AG04450 (cell line): ENCODE measurements at places on chromosomes 4 and X.

DNA sequence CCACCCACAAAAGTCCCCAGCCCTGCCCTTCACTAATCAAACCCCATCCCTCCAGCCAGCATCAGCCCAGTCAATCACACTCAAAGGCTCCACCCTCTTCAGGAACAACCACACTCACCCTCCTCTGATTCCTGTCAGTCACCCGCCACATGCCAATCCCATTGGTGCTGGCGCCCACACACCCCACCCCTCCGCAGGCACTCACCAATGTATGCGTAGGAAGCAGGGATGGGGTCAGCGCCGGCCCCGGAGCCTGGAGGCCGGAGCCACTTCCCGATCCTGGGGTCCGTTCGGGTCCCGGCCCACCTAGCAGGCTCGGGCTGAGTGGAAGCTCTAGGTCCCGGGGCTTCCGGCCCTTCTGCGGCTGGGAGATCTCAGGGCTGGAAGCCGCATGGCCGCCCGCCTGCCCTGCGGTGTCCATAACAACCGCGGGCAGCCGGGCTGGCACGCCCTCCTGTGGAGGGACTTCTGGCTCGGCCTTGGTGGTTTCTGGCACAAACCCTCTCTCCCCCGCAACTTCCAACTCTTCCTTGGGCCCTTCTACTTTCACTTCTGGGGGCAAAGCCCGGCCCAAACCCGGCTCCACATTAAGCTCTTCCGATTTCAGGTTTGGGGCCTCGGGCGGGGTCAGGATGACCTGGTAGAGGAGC, 7.9 kb upstream of the CFP start:
- no peak for DNase-seq

GRCh38 chr4:163072222-163072621, 94.5 kb downstream of the NAF1 start:
- no peak for DNase-seq

GRCh38 chr4:165048170-165048569, 5.5 kb upstream of the TRIM75 start:
- DNase-seq = no peak

GRCh38 chrX:11628399-11628798, 37.3 kb downstream of the ARHGAP6 start:
- no peak for DNase-seq

DNA sequence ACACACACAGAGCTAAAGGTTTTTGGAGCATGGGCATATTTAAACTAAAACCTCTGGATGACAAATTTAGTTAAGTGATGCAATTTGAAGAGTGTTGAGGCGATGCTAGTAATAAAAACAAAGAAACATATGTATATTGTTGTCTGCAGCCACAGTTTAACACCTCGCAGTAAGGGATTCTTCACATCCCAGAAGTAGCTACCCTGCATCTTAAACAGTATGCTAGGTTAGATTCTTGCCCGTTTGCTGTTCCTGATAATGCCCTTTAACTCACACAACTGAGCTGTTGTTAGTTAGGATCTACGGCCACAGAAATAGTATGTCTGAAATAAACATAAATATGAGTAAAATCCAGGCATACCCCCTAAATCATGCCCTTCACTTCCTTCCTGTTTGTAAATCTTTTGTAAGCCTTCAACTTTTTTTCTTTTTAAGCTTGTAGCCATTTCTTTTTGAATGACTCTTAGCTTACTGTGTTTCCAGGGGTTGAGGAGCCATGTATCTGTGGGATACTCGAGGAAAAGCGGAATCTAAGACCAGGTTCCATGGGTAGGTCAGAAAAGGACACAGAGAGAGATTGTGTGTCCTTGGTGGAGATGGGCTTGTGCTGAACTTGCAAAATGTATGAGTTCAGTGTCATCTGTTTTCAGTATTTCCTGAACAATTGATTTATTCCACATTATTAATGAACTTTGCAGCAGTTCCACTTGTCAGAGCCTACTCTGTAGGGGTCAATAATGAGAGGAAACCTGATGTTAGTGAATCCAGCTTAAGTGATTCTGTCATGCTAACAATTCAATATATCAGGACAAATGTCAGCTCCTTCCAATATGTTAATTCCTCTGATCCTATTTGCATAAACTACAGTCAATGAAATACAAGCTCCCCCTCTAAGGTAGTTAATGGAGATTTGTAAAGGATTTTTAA, 349.6 kb downstream of the GPAT3 start:
- DNase-seq = no peak

DNA sequence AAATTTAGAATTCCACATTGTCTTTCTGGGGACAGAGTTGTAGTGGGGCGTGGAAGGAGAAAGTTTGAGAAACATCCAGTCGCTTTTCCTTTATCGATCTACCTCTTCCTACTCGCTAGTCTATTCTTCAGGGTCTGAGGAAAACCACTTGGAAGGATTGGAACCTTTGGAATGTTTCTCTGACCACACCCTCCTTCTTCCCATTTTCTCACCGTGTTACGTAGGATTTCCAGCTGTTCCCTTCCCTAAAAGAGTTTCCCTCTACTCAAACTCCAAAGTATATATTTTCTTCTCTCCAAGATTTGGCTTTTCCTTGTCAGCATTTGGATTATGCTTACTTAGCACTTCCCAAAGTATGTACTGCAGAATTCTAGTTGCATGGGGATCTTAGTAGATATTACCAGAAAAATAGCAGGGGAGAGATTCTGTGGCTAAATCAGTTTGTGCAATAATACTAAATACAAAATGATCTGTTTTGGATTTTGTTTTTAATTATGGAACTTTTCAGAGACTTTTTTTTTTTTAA, 4.9 kb downstream of the ENPEP start:
- no peak for DNase-seq
